ENCODE measurements at places on chromosomes 16 and 17.
A peak's percentile ranks its signal among the peaks of the same experiment; 100 is the strongest.

DNA sequence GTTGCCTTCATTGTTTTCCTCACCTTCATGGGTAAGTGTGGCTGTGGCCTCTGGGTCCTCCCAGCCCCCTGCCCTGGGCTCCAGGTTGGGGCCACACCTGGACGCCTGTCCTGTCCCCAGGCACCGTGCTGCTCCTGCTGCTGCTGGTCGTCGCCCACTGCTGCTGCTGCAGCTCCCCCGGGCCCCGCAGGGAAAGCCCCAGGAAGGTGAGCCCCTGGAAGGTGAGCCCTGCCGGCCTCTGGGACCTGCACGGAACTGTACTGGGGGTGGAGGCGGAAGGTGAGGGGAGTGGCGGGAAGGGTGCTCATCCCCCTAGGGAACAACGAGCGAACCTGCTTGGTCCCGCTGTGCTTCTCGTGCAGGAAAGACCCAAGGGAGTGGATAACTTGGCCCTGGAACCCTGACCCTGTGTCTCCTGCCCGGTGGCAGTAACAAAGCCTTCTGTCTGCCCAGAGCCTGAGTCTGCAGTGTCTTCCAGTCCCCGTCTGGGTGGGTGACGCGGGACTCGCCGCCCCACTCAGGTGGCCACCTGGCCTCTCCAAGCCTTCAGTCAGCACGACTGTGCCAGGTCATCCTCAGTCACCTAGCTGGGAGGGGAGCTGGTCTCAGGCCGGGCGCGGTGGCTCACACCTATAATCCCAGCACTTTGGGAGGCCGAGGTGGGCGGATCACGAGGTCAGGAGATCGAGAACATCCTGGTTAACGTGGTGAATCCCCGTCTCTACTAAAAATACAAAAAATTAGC lies 831 bp downstream of the SMIM22 start:
- no peak for DNase-seq

- no peak for DNase-seq
Observed at GRCh38 chr16:88651276-88651988, 579 bp upstream of the CYBA start.

- DNase-seq: no peak
Observed at GRCh38 chr16:21167360-21167759, 8.9 kb downstream of the LDAF1 start.

DNA sequence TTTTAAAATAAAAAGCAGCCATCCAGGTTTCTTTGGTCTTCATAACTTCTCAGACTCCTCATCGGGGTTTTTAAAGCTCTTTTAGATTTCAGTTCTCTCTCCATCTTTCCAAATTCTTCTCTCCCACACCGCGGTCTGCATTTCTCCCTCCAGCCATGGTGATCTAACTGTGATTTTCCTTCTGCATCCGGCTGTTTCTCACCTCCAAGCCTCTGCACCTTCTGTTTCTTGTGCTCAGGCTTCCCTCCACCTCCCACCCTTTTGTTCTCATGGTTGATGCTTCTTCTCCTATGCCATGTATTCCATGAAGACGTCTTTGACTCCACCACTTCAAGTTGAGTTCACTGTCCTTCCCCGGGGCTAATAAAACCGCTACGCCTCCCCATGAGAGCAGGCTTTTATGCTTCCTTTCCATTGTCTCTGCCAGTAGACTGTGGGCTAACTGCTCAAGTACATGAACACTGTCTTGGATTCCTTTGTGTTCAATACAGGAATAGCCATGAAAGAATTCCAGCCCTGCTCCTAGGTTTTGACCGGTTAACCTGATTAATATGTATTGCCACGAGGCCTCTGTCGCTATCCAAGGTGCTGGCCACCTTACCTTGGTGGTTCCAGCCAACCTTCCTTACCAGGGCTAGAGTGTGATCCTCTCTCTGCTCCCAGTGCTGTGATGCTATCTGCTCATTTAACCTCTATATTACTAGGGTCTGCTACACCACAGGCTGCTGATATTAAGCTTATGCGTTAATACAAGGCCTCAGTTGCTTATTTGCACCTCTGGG lies 625.1 kb downstream of the HS3ST4 start:
- DNase-seq: no peak

- DNase-seq: no peak
Observed at GRCh38 chr17:69950701-69951418, 124.2 kb upstream of the KCNJ16 start.

GRCh38 chr17:64161380-64162176 lies 31.6 kb upstream of the ERN1 start:
- DNase-seq: no peak

DNA sequence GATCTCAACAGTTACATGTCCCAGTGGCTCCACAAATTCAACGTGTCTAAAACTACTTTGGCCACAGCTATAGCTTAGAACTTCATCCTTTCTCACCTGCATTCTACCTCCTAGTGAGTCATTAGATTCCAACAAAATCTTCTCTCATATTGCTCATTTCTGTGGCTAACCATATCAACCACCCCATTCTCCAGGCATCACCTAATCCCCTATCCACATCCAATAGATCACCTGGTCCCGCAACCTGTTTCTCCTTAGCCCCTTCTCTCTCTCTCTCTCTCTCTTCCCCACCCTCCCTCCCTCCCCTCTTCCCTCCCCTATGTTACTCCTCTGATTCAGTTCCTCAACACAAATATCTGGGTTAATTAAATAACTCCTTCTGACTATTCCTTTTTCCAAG lies 64.6 kb downstream of the ANKFN1 start:
- DNase-seq: no peak

- no peak for DNase-seq
Observed at GRCh38 chr17:79023886-79024771, at the start of gene C1QTNF1. C1QTNF1 (plus strand) TSS chr17:79024169; CDS start chr17:79043969, 19,800 bp downstream.

DNA sequence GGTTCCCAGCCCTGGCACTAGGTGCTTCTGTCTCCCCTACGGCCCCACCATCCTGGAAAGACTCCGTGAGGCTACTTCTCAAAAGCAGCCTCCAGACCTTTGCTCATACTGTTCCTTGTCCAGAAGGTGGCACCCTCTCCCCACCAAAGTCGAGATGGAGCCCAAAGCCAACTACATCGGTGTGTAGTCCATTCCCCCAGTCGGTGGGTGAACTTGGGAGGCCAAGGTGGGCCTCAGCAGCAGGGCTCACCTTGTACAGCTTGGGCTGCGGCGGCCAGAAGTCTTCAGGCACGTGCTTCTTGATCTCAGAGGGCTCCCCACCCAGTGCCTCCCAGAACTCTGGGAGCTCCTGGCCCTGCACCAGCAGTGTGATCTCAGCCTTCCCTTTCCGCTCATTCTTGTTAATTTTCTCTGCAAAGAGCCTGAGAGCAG lies 10.2 kb downstream of the FLII start:
- DNase-seq: no peak

GRCh38 chr17:74949455-74950115 lies 13.9 kb downstream of the OTOP3 start:
- DNase-seq: no peak

DNA sequence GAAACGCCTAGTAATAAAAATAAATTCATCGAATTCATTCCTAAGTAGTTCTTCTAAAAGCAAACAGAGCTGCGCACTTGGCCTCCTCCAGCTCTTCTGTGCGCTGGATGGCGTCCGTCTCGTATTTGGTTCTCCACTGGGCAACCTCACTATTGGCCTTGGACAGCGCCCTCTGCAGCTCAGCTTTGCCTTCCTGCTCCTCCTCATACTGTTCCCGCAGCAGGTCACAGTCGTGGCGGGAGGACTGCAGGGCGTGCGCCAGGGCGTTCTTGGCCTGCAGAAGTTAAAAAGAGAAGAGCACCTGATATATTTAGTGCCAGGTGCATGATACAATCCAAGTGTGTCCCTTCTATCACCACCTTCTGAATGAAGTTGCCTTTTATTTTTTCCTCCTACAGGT lies 21.8 kb downstream of the MYH3 start:
- no peak for DNase-seq

GRCh38 chr17:57295526-57296023 lies 39.3 kb downstream of the MSI2 start:
- DNase-seq: no peak

DNA sequence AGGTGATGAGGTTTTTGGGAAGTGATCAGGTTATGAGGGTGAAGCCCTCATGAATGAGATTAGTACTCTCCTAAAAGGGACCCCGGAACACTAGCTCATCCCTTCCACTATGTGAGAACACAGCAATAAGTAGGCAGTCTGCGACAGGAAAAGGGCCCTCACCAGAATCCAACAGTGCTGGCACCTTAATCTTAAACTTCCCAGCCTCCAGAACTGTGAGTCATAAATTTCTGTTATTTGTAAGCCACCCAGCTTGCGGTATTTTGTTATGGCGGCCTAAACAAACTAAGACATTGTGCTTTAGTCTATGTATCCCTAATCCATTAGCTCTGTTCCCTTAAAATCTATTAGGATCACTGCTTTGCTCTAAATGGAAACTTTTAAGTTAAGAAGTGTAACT lies 8.5 kb downstream of the SLFN12 start:
- DNase-seq: no peak

DNA sequence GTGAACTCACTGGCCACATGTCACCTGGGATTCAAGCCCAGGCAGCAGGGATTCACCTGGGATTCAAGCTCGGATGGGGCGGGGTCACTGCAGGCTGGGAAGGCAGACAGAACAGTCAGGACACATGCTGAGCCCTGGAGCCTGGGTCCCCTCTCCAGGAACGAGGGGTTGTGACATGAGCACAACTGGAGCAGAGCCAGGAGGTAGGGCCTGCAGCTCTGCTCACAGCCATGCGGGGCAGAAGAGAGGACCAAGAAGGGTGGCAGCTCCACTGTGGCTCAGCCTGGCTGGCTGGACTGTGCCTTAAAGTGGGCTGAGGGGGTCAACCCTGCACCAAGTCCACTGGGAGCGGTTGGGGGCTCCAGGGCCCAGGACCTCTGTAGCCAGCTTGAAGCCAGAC lies 150.1 kb downstream of the RAB11FIP4 start:
- no peak for DNase-seq

- DNase-seq: no peak
Observed at GRCh38 chr17:73803964-73804435, 159.8 kb upstream of the SDK2 start.

GRCh38 chr17:66647391-66647983 lies 187.4 kb upstream of the CACNG5 start:
- no peak for DNase-seq

DNA sequence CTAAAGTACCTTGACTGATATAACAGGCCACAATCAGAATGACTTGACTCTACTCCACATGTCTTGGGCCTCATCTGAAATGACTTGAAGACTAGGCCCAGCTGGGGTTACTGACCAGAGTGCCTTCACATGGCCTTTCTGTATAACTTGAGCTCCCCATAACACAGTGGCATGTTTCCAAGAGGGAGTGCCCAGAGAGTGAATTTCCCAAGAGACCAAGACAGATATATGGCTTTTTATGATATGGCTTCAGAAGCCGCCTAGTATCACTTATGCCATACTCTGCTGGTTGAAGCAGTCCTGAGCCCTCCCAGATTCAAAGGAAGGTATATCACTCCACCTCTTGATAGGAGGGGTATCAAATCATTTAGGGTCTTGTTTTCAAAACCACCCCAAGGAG lies 357.5 kb upstream of the EEF2KMT start:
- DNase-seq: no peak

GRCh38 chr17:260031-260791 lies 78.8 kb upstream of the DOC2B start:
- DNase-seq: no peak

GRCh38 chr17:60391471-60392041 lies 377 bp downstream of the USP32 start:
- DNase-seq: peak; percentile 39

- DNase-seq: no peak
Observed at GRCh38 chr16:26464576-26465266, 602.0 kb upstream of the C16orf82 start.

DNA sequence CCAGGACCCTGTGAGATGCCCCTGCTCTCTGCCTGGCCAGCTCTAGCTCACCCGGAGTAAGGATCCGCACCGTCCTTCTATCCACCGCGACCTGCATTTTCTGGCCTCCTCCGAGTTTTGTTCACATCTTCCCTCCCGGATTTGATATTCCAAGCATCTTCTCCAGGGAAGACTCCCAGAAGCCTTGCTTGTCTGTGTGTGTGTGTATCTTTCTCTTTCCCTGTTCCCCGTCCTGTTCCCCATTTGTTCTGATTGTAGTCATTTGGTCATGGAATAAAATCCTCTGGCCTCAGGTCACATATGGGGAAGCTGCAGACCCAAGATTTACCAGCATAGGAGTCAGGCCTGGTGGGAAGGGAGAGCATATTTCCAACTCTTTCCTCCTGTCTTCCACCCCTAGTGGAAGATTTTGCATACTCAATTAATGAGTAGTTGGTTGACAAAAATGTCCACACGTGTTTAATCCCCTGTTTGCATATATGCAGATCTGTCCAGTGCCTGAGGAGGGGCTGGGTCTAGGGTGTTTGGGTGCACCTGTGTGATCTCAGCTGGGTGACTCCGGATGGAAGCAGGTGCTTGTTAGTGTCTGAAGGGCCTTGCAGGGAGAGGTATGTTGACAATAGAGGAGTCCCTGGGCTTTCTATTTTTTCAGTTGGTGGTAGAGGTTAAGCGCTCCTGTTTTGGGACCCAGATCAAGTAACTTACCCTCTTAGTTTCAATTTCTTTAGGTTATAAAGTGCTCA lies 1.9 kb downstream of the PRAC1 start:
- no peak for DNase-seq

- DNase-seq: no peak
Observed at GRCh38 chr17:64615028-64615677, 47.0 kb downstream of the SMURF2 start.

DNA sequence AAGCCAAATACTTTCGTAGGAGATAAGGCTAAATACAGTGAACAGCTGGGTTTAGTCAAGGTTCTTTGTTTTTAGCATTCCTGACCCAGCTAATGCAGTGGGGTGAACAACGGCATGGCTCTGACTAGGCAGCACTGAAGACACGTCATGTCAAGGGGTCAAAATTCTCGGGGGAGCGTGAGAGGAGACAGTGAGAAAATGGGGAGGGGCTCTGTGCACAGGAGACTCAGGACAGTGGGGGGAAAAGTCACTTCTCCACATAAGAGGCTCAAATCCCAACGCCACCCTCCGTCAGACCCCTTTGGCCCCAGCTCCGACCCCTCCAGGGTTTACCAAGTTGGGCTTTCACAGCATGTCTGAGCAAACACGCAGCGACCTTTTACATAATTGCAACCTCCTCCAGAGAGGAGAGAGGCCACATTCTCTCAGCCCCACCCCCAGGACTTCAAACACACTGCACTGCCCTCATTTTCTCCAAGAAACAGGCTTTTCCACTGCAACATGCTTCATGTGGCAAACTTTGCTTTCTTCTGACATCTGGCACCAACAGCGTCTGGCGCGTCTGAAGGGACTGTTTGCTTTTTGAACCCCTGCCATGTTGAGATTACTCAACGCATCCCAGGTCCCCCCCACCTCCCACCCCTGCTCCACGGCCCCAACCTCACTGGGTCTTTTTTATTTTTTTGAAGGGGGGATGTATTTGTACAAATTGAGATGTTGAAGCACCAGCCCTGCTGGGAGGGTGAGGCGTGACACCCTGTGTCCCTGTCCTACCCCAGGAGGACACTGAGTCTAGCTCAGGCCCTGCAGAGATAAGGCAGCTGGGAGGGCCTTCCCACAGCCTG lies 30.0 kb downstream of the AXIN2 start:
- DNase-seq: no peak

GRCh38 chr16:74716355-74716754 lies 15.7 kb upstream of the MLKL start:
- no peak for DNase-seq

- no peak for DNase-seq
Observed at GRCh38 chr16:67462279-67462655, 18.7 kb downstream of the ATP6V0D1 start.

- no peak for DNase-seq
Observed at GRCh38 chr16:56601325-56601724, 7.1 kb upstream of the MT2A start.

GRCh38 chr17:75619506-75620431 lies 13.5 kb upstream of the SMIM5 start:
- no peak for DNase-seq
